ENCODE measurements at places on chromosomes 5 and 9.

DNA sequence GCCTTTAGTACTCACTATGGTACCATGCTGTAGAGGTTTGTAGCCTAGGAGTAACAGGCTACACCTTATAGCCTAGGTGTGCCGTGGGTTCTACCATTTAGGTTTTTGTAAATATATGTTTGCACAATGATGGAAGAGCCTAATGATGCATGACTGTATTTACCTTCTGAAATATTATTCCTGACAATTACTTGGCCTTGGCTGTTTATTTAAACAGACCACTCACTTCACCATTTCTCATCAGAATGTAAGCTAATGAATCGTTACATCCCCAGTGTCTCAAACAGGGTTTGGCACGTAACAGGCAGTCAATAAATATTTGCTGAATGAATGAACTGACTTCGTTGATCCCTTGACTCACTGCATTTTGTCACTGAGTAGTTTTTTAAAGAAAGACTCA is 93.1 kb downstream of the MED27 start:
- no peak for DNase-seq

- DNase-seq = no peak
Observed at GRCh38 chr5:34535944-34536623, 120.0 kb upstream of the RAI14 start.

DNA sequence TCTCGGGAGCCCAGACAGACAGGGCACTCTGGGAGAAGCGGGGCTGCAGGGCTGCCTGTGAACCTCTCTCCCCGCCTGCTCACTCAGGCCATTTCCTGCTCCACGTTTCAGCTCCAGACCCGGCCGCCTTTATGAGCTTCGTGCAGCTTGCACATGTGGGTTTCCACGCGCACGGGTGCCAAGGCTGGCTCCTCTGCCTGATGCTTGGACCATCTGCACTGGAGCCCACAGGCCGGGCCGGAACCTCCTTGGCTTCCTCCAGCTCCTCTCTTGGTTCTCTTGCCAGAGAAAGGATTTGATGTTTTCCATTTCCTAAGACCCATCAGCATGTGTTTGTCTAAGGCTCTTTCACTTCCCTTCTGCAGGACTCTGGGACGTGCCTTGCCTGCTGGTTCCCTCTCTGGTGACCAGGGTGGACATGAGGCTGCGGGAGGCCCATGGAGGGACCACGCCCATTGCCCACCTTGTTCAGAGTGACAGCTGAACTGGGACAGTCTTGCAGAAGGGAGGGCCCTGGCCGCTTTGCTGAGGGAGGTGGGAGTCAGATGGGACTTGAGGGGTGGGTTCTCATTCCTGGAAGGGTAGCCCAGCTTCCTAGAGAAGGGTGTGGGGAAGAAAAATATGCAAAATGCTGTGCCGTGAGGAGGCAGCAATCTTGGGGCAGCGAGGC is 23.3 kb upstream of the COL5A1 start:
- DNase-seq = no peak

- no peak for DNase-seq
Observed at GRCh38 chr9:26043431-26043830, 365.2 kb upstream of the TUSC1 start.

DNA sequence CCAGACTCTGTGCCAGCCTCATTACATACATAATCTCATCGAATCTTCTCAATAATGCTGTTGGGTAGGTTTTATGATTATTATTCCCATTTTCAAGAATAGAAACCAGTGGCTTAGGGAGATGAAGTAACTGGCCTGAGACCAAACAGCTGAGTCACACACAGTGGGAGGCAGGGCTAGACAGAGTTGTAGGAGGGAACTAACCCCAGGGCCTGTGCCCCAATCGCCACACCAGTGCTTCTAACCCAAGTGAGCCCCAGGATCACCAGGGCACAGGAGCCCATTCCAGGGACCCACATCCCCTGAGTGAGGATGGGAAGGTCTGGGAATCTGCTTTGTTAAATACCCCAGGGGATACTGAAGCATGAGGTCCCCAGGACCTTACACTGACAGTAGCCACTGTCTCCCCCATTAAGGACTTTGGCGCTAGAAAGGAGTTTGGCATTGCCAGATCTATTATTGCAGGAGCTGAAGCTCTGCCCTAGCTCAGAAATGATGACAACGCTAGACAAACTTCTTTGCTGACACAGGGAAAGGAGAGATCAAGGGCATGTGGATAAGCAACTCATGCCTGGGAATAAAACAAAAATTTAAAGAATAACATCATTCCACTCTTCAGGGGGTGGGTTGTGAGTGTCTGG is 63.8 kb upstream of the PPARGC1B start:
- peak; percentile 26 for DNase-seq

DNA sequence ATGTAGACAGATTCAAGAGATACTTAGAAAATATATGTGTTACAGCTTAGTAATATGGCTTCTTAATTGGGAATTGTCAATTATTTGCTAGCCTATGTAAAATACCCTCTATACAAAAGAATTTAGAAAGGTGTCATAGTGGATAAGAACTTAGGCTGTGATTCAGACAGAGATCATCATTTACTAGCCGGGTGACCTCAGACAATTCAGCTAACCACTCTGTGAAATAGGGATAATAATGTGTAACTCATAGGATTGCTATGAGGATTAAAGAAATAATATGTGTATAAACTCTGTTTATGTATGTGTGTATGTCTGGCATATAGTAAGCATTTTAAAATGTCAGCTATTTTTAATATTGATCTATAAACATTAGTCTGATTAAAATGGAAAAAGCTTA is 5.9 kb upstream of the LARS1 start:
- no peak for DNase-seq

GRCh38 chr5:91591076-91591475 is 208.0 kb upstream of the ARRDC3 start:
- DNase-seq = no peak

DNA sequence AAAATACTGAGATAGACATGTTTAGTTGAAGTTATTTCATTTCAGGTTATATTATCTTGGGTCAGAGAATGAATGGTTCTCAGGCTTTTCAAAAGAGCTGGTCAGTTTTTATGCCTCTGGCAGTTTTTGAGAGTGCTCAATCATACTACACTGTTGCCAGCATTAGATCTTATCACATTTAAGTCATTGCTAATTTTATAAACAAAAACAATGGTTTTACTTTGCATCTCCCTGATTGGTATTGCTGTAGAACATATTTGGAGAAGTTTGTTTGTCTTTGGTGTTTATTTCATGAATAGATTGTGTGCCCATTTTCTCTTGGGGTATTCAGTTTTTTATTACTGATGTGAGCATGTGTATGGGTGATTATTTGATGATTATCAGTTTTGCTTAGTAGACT is 1.5 kb downstream of the CATSPER3 start:
- DNase-seq = no peak

- DNase-seq = no peak
Observed at GRCh38 chr9:134377976-134378375, 51.7 kb downstream of the RXRA start.

GRCh38 chr9:90340421-90340820 is 302.2 kb downstream of the DIRAS2 start:
- DNase-seq = no peak

DNA sequence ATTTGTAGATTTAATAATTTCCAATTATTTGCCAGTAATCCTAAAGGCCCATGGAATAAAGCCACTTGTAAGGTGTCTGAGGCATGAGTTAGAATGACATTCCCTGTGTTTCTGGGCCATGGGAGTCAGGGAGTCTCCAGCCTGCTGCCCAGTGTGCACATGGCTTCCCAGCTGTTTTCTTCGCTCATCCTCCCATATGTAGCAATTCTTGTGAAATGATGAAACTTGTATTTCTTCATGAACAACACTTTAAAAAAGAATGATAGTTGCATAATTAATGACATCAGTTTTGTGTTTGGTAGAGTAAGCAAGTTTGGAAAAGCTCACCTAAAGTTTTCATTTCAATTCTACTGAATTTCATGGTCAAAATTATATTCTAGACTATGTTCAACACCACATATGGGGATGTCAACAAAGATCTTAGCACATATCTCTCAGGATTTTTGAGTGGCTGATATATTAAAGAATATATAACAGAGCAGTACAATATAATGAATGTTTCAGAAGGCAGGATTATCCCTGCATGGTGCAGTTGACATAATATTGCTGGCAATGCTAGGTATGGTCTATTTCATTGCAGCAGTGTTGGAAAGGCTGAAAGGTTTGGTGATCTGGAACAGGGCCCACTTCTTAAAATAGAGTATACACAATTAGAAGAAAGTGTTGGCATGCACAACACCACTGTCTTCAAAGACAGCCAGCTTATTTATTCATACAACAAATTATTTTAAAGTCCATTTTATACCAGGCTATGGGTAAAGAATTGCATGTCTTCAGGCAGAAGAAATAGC is 44.7 kb downstream of the GRIN3A start:
- no peak for DNase-seq

- no peak for DNase-seq
Observed at GRCh38 chr5:150163547-150164059, 3.0 kb upstream of the CDX1 start.

DNA sequence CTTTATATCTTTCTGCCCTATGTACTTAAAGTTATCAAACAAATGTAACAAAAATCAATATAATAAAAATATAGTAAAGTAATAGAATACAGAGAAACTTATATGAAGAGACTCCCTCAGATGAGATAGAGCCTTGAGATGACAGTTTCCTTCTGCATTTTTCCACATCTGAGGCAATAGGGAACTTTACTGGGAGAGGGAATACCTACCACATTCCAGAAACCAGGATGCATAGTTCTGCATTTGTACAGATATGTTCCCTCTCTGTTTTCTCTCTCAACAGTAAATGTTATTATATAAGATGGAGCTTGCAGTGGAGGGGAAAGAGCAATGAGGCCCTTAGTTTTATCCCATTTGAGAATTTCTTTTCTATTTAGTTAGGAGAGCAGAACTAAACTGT is 109.6 kb upstream of the KCNN2 start:
- DNase-seq = no peak

- DNase-seq = peak; percentile 22
Observed at GRCh38 chr5:36624277-36624676, 17.9 kb downstream of the SLC1A3 start.

DNA sequence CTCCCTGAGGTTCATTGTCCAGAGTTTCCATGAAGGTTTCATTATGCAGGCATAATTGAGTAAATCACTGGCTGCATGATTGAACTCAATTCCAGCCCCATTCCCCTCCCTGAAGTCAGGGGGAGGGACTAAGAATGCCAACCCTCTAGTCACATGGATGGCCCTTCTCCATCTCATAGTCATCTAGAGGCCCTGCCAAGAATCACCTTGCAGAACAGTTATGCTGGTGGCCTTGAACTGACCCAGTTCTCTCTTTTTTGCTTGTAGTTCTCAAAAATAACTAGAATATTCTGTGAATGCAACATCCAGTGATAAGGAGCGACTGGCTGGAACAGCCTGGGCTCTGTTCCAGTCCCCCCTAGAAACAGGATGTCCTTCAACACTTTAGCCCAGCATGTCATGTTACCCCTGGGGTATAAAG is 31.7 kb downstream of the SLC35A4 start:
- DNase-seq = no peak

- no peak for DNase-seq
Observed at GRCh38 chr5:132251220-132251725, 6.2 kb upstream of the PDLIM4 start.

DNA sequence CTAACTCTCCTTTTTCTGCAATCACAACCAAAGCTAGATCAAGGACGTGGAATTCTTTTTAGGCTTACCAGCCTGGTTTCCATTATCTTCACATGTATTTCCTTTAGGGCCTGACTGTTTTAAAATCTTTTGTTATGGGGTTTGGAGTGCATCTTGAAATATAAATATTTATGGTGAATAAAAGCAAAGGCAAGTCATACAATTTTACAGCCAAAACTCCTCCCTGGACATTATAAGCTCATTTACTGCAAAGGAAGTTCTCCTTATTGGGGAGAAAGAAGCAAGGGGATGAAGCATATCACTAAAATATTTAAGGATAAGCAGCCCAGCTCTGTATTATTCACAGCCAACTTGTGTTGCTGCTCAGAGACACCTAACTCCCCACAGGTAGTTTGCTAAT is 132.2 kb upstream of the TARS1 start:
- DNase-seq = no peak

DNA sequence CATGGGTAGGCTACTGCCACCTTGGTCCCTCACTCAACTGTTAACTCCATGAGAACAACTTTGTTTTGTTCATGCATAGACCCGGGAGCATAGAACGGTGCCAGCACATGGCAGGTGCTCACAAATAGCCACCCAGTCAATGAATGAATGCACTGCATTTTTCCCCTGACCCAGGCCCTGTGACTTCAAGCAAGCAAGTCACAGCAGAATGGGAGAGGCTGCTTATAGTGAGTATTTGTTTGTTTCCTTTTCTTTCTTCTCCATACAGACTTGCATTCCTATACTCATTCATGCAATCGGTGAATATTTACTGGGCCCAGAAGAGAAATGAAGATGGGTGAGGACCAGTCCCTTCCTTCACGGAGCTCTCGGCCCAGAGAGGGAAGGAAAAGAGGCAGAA is 62.0 kb downstream of the SHB start:
- no peak for DNase-seq

DNA sequence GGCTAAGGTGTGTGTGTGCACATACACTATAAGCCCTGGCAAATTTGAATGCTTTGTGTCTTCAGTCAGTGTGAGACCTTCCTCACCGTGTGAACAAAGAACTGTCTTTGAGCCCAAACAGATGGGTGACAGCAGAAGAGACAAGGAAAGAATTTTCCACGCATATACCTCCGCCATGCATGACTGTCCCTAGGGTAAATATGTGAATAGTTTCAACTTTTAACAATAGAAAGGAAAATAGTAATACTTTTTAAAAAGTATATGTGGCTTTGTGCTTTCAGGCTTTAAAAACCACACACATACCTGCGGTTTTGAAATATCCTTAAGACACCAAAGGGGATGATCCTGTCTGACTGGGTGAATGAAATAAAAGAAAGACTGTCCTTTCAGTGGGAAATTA is 438.6 kb upstream of the MPDZ start:
- no peak for DNase-seq

- peak; percentile 30 for DNase-seq
Observed at GRCh38 chr5:14107536-14107935, 35.6 kb upstream of the TRIO start.

GRCh38 chr9:114025196-114025753 is 52.8 kb downstream of the AMBP start:
- no peak for DNase-seq

GRCh38 chr5:81156732-81157131 is 76.4 kb upstream of the CKMT2 start:
- DNase-seq = no peak

DNA sequence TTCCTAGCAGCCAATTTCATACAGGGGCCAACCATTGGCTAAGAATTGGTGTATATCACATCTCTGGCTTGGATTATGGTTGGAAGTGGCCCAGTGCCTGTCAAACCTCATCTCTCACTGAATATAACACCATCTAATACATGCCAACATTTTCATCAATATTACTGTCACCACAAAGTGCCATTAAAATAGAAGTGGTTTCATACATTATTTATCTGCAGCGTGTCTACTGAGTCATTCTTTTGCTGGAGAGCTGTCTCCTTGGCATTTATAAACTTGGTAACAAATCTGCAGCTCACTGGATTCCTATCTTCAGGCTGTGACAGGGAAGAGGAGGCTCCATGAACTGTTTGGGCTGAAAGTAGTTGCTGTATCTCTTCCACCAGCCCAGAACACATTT is 70.9 kb downstream of the PTTG1 start:
- DNase-seq = no peak
